ENCODE measurements at places on chromosomes 1 and 21.

DNA sequence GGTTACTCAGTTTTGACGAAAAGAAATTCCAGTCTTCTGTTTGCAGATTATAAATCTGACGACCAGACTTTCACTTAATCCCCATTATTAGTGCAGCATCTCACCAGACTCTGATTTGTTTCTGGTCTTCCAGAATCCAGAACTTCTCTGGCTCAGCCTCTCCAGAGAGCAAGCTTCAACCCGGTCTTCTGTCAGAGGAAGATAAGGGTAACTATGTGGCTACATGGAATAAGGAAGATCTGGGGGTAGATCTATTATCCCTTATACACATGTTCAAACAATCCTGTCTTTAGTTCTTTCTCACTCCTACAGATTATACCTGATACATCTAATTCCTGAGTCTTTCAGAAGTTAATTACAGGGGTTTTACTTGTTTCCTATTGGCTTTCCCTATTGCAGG, 9.9 kb downstream of the PHTF1 start:
- DNase-seq, result no peak

DNA sequence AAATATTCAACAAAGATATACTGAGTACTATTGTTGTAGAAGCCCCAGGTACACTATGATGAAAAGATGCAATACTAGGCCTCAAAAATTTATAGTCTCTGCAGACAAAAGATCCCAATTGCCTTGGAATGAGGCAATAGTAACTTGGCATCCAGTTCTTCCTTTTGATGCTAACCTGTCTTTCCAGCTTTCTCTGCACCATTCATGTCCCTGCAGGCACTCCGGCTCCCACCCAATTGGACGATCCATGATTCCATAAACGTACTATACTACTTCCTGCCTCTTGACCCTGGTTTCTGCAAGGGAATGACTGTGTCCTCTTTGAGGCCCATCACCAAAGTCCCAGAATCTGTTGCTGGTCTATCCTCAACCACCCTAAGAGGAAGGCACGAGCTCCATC, 8.0 kb upstream of the TAGLN2 start:
- no peak for DNase-seq

DNA sequence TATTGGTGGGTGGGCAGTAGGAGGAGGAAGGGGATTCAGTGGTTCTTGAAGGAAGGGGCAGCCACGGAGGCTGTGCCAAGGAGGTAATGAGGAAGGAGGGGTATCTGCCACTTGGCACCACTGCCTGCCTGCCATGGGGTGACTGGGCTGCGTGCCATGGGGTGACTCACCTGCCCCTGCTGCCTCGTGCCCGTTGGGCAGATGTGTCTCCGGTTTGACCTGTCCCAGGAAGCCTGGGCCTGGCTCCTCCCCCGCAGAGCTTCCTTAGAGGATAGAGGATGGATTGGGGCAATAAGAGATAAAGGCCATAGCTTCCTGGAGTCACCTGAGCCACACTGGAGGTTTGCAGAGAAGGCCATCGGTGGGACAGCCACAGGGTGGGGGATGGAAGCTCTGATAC, 1.7 kb downstream of the PADI3 start:
- DNase-seq, result no peak

DNA sequence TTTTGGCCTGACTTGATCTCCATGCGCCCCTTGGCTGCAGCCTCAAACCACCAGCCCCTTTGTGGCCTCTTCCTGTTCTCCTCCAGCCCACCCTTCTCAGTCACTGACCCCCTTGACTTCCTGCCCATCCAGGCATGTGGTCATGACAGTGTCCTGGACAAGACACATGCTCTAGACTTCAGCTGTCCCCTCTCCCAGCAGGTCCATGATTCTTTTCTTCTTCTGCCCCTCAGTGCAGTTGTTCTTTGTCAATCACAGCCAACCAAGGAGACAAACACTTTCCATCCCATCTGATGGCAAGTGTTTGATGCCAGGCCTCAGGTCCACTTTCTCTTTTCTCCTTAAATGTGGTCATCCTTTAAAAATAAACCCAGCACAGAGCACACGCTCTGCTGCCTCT, 49.7 kb downstream of the SYT6 start:
- DNase-seq, result no peak

- DNase-seq, result no peak
Measured at GRCh38 chr1:208189183-208189582, 55.0 kb downstream of the PLXNA2 start.

DNA sequence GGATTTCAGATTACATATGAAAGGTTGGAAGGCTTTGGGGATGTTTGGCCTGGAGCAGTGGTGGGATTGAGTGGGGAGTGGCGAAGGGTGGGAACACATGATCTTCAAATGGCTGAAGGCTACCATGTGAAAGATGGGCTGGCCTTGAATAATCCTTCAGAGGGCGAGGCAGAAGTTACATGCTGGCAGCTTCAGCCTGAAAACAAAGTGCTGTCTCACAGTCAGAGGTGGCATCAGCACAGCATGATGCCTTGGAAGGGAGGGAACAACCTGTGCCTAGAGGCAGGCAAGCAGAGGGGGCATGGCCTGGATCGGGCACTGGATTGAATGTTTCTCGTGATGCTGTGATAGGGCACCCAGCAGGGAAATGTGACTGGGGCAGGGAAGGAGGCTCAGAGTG, 130.8 kb downstream of the BEND5 start:
- DNase-seq, result no peak

GRCh38 chr1:63592536-63593302, 492 bp upstream of the PGM1 start:
- no peak for DNase-seq

DNA sequence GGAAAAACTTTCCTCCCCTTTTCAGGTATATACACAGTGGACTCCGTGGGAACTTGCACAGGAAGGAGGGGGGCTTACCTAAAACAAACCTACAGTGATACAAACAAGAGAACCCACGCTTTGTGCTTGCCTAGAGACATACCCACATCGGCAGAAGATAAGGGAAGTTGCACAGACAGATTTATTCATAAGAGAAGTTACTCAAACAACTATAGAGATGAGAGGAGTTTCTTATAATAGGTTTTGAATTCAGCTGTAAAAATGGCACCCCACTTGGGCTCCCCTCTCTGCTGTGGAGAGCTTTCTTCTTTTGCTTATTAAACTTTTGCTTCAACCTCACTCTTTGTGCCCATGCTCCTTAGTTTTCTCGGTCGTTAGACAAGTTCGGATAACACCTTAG, 1.8 kb upstream of the DUSP12 start:
- DNase-seq, result no peak

- no peak for DNase-seq
Measured at GRCh38 chr21:18275781-18276180, 31.1 kb downstream of the CHODL start.

- peak; percentile 92 for DNase-seq
Measured at GRCh38 chr21:41678924-41679318, 87.9 kb downstream of the RIPK4 start.

DNA sequence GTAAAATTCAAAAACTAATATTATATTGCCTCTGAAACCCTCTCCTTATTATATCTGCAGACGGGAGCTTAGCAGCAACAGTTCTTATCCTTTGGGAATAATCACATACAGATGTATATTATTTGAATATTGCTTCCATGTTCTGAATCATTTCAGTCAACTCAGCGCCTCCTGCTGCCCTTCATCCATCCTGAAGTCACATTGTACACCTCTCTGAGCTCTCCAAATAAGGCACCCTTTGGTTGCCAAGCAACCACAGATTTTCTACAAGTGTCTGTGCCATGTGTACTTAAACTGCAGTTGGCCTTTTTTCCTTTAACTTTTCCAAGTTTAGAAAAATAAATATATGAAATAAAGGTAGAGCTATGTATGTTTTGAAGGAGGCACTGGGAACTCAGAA, 384.3 kb downstream of the LRRIQ3 start:
- DNase-seq, result no peak

- DNase-seq, result no peak
Measured at GRCh38 chr1:210252621-210253051, 20.0 kb downstream of the SERTAD4 start.

- DNase-seq, result no peak
Measured at GRCh38 chr21:32315511-32316281, 17.0 kb downstream of the MRAP start.

- no peak for DNase-seq
Measured at GRCh38 chr1:199878823-199879222, 148.7 kb upstream of the NR5A2 start.

GRCh38 chr1:109721042-109721441, 9.0 kb downstream of the GSTM5 start:
- DNase-seq, result no peak

DNA sequence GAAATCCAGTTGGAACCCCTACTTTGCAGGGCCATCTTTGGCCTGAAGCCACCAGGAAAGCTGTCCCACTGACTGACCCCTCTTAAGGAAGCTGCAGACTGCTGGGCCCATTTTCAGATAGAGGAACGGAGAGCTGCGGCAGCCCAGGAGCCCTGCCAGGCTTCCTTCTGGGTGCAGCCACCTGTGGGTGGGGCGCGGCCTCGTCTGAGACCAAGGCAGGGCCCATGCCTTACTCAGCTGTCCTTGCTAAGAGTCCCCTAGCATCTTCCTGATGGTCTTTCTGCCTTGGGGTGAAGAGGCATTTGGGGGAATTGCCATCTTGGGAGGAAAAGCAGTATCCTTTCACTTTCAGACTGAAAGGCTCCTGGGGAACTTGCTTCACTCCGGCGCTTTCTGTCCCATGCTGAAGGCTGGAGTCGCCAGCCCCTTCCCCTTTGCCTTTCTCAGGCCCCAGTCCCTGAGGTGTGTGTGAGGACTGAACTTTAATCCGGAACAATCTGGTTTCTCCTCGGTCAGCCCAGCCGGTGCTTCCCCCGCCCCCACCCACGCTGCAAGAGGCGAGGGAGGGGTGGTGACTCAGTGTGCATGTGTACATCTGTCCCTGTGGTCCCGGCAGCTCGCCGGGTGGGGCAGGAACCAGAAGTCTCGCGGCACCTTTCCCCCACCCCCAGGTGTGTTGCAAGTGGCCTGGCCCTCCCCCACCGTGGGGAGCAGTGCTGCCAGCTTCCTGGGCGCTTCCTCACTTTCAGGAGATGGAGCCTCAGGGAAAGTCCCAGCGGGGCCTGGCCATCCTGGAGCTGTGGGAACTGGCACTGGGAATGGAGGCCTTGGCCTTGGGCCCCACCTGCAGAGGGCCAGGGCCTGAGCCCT, 5.1 kb downstream of the ZC3H12A start:
- peak; percentile 83 for DNase-seq

DNA sequence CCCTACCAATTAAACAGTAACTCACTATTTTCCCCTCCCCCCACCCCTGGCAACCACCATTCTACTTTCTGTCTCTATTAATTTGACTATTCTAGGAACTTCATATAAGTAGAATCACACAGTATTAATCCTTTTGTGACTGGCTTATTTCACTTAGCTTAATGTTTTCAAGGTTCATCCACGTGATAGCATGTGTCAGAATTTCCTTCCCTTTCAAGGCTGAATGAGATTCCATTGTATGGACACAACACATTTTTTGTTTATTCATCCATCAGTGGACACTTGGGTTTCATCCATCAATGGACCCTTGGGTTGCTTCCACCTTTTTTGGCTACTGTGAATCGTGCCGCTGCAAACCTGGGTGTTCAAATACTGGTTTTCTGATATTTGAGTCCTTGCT, 41.7 kb downstream of the EIF2D start:
- no peak for DNase-seq

DNA sequence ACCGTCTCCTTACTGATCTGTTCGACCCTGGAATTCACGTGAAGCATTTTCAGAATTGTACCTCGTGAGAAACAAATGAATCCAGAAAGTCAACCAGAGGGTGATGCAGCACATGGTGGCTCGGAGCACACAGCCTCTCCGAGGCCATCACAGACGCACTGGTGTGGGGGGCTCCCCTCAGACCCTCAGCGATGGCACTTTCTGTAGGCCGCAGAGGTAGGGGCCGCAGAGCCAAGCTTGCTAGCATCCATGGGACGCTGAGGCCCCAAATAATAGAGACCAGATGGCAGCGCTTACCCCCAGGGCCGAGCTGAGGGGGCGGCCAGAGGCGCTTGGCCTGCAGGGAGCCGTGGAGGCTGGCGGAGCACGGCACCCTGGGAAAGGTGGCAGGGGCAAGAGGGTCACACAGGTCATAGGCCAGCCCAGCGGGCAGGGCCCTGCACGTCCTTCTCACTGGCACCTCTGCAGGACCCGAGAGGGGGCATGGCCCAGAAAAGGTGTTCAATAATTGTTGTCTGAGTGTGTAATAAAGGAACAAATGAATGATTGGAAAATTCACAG, 28.1 kb upstream of the COL6A2 start:
- DNase-seq, result no peak

- DNase-seq, result peak; percentile 84
Measured at GRCh38 chr1:27542463-27543273, 52.7 kb upstream of the WASF2 start.

GRCh38 chr1:1841575-1841995, 49.3 kb downstream of the GNB1 start:
- DNase-seq, result no peak

DNA sequence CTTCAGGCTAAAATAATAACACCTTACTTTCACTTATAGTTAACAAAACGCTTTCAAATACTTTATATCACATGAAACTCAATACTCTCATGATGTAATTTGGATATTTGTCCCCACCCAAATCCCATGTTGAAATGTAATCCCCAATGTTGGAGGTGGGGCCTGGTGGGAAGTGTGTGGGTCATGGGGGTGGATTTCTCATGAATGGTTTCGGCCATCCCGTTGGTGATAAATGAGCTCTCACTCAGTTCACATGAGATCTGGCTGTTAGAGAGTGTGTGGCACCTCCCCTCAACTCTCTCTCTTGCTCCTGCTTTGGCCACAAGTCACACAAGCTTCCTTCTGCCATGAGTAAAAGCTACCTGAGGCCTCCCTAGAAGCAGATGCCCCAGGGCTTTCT, 22.5 kb upstream of the PTGFRN start:
- no peak for DNase-seq

DNA sequence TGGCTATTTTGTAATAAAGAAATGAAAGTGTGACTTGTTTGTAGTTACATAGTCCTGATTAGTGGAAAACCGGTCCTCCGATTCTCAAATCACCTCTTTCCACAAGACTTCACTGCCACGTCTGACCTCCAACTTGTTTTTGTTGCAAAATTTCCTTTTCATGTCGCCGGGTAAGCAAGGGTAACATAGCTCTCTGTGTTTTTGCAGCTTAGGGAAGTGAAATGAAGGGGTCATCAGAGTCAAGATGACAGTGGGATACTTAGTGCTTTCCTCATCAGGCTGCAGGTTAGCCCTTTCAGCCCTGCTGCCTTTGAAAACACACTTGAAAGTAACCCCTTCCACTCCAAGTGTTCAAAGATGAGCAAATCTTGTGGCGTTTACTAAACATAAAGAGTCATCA, 217.9 kb downstream of the USP25 start:
- no peak for DNase-seq

GRCh38 chr1:96968541-96968940, 247.0 kb downstream of the PTBP2 start:
- no peak for DNase-seq

All from testis (tissue), 5 donors.